T-helper 22 cell (primary cell): ENCODE measurements at places on chromosomes 1 and 21.
A peak's percentile ranks its signal among the peaks of the same experiment; 100 is the strongest.

DNA sequence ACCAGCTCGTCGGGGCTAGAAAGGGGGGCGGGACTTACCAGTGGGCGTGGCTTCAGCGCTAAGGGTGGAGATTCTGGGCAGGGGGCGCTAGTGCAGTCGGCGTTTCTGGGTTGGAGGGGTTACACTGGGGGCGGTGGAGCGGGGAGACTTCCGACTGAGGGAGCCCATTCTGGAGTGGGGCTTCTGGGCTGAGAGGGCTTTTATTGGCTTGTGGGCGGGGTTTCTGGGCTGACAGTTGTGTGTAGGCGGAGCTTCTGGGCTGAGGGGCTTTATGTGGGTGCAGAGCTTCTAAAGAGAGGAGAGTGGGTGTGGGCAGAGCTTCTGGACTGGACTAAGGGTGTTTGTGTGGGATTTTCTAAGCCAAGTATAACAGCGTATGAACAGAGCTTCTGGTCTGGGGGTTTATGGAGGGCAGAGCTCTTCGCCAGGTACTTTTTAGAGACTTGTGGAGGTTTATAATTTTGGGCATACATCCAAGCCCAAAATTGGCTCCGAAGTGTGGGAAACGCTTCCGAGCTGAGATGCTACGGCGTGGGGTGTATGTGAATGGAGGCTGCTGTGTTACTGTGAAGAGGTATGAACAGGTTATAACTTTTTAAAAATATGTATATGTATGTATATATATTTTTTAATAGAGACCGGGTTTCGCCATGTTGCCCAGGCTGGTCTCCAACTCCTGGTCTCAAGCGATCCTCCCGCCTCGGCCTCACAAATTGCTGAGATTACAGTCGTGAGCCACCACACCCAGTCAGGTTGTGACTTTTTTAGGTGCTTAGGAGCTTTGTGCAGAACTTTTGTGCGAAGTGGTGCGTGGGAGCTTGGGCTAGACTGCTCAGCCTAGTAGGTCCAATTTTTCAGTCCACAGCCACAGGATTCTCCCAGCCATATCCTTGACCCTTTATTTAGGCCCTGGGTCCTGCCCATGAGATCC, 825 bp downstream of the TMEM39B start:
- DNase-seq: peak; percentile 85

DNA sequence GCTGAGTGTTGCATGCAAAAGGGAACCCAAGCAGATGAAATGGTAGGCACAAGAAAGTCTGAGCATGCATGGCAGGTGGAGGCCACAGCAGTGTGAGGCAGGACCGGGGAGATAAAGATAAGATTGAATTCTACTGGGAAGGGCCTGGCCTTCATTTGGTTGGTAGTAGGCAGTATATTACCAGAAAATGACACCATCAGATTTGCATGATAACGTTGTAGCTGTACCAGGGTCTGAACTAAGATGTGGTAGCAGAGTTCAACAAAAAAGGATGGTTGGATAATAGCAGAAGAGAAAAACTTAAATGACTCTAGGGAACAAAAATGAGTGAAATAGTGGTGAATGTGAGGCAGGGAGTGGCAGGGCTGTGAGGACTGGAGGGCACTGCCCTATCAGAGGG, 75.6 kb upstream of the DNAJC6 start:
- DNase-seq: no peak

GRCh38 chr1:47708658-47709018, 270.8 kb downstream of the FOXD2 start:
- DNase-seq: no peak

- DNase-seq: no peak
Measured at GRCh38 chr1:99370476-99370875, 106.2 kb downstream of the PLPPR4 start.

- no peak for DNase-seq
Measured at GRCh38 chr21:32459972-32460371, 47.5 kb downstream of the EVA1C start.

- no peak for DNase-seq
Measured at GRCh38 chr21:36859744-36860501, 106.5 kb downstream of the HLCS start.

DNA sequence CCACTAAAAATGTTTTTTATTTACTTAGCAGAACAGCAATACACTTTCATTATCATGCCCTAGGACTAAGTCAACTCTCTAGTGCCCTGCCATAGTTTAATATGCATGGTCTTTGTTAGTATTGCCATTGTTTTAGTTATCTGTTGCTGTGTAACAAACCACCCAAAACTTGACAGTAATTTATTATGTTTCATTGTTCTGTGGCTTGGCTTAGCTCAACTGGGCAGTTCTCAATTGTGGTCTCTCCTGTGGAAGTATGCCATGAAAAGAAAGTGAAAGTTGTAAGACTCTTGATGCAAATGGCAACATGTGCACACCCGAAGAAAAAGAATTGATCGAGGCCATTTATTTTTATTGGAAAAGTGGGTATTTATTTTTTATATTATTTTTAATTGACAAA, 206.3 kb upstream of the KCTD3 start:
- DNase-seq: no peak

GRCh38 chr1:29520571-29521437, 284.5 kb downstream of the PTPRU start:
- no peak for DNase-seq

DNA sequence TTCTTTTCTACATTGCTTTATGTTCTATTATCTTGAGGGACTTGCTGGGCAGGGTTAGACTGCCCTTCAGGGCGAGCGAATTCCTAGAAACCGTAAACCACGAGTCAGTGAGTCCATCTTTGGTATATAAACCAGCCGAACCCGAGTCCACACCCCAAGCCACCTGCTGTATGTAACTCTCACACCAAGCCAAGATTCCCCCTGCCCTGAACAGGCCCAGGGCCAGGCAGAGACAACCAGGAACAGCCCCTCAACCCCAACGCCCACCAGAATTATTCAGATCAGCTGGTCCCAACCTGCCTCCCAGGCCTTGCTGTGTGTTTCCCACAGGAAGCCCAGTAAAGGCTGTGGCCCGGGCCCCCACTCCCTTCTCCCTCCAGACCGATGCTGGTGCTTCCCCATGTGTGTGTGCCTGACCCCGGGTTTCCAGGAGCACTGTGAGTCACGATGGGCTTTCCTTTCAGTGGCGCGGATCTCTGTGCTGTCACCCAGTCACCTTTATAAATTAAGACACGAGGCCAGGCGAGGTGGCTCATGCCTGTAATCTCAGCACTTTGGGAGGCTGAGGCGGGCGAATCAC, 17.1 kb downstream of the KIF17 start:
- no peak for DNase-seq

- no peak for DNase-seq
Measured at GRCh38 chr1:68016381-68016780, 34.0 kb downstream of the DIRAS3 start.

- DNase-seq: no peak
Measured at GRCh38 chr1:173245892-173246291, 38.8 kb upstream of the TNFSF4 start.

- no peak for DNase-seq
Measured at GRCh38 chr1:214720561-214720960, 117.6 kb downstream of the CENPF start.

GRCh38 chr21:37704751-37705150, 211.5 kb downstream of the KCNJ6 start:
- no peak for DNase-seq

DNA sequence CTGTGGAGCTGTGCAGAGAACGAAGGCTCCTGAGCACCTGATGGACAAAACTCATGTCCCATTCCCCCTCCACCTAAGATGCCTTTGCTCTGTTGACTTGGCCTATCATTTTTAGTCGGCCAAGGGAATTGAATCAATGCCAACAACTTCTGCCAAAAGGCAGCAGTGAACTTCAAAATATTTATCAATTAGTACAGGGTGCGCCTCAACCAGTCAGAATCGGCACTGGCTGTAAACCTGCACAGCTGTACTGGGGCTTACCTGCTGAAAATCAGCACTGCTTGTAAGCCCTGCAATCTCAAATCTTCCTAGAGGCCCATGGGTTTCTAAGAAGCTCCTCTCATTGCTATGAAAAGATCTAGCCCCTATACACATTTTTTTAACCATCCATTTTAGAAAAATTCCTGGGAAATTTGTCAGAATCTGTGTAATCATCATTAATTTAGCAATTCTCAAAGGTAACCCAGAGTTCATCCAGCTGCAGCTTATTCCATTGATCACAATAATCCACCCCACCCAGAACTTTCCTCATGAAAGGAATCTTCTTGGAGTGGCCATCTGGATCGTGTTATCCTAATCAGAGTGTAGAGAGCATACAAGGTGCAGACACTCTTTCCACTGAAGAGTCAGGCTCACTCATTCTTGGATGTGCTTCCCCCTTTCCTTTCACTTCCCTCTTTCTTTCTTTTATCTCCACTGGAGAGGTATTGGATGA, 40.2 kb downstream of the ADAMTS1 start:
- DNase-seq: no peak

DNA sequence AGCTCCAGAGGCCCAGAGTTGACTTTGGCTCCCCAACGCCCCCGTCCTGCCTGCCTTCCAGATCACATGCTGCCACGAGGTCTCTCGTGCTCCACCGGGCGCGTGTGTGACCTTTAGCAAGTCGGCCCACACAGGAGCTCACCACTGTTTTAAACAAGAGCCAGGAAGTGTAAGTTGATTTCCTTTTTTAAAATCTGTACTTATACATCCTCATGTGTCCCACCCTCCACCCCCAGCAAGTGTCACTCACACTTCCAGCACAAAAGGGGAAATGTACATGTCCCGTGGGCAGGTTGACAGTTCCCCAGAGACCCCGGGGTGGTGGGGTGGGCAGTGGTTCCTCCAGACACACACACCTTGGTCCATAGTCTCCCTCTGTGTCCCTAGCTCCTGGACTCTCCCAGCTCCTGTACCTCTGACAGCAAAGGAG, 84.4 kb downstream of the STUM start:
- no peak for DNase-seq

DNA sequence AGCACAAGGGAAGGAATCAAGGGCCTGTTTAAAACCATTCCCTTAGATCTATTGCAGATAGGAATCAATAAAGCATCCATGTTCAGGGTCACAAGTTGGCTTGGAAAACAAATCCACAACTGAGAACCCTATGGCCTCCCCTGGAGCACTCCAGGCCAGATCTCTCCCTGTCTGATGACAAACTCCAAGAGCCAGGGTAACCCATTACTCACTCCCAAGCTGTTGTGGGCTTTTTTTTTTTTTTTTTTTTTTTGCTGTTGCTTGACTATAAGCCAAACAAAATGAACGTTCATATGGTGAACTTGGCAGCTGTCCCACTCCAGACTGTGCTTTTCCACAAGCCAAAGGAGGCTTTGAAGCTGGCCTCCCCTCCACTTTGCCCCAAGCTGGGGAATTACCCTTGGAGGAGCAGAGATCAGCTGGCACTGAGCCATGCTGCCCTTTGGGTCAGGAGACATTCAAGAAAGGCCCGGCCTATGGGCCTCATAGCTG, 35.7 kb upstream of the VAV3 start:
- no peak for DNase-seq

DNA sequence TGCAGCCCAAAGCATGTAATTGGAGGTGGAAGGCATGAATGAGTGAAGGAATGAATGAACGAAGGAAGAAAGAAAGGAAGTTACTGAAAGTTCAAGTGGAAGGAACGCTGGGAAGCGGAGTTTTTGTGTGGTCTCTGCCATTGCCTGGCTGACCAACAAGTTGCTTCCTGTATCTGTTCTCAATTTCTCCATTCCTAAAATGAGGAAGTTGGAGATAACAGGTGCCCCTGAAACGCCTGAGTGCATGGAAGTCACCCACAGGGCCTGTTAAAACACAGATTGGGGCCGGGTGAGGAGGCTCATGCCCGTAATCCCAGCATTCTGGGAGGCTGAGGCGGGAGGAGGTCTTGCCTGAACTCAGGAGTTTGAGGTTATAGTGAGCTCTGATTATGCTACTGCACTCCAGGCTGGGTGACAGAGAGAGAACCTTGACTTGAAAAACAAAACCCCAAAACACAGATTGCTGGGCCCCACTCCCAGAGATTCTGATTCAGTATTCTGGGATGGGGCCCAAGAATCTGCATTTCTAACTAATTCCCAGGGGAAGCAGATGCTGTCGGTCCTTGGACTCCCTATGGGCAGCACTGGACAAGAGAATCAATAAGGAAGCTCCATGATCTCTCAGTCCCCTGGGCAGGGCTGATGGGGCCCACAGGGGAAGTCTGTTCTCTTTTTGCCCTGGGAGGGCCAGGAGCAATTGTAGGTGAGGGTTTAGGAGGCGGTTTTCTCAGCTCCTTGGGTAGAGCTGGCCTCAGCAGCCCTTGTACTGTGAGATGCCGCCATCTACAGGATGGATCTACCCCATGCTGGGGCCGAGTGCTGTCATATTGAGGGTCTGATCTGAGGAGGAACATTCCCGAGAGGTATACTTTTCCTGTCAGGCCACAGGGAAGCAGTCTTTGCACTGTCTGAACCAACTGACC, 3.3 kb upstream of the CNR2 start:
- no peak for DNase-seq

DNA sequence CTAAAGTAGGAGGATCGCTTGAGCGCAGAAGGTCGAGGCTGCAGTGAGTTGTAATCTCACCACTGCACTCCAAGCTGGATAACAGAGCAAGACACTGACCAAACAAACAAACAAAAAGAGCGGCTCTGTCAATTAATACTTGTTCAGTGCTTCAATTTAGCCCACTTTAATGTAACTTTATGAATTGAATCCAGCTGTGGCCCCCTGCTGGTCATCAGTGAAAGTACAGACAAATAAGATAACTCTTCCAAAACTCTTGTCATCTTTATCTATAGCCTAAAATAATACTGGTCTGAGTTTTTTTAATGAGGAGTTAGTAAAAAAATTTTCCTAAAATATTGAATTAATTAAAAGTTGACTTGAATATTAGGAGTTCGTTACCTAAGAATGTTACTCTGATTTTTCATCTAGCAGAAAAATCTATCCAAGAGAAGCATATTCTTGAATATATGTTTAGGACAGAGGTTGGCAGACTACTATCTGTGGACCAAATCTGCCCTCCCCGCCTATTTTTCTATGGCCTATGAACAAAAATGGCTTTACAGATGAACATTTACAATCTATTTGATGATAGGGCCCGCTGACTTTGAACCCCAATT, 26.1 kb downstream of the ATP5PF start:
- DNase-seq: no peak

DNA sequence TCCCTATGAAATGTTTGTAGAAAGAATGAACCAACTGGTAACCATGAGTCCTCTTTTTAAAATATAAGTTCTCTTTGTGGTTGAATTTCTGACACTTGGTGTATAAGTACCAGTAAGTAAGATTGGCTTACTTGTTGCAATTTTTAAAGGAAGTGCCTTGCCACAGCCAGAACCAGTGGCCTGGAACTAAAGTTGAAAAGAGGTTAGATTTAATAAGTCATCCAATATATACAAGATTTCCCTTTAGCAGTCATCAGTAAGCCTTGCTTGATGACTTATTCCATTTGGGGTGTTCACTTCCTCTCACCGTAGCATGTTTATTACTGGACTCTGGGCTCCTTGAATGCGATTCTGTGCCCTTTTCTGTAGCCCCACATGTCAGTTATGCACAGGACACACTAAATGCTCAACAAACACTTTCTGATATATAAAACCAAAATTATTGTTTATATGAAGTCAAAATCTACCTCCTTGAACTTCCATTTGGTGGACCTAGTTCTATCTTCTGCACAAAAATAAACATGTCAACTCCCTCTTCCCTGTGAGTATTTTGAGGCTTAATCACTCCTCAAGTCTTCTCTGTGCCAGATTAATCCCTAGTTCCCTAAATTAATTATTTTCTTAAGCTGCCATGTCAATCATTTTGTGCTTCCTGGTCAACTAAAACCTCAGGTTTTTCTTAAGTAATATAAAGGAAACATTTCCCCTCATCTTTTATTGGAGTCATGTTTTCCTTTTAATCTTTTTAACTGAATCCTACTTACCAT, 218.1 kb downstream of the ST6GALNAC3 start:
- no peak for DNase-seq
